ENCODE measurements at places on chromosomes 6 and 20.

- DNase-seq: no peak
Measured at GRCh38 chr6:21478883-21479539, 114.5 kb upstream of the SOX4 start.

DNA sequence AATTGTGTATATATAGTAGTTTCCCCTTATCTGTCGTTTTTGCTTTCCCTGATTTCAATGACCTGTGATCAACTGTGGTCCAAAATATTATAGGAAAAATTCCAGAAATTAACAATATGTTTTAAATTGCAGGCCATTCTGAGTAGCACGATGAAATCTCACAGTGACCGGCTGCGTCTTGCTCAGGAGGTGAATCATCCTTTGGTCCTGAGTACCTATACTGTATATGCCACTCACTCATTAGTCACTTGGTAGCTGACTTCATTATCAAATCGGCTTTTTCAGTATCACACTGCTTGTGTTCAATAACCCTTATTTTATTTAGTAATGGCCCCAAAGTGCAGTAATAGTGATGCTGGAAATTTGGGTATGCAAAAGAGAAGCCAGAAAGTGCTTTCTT is 728.3 kb upstream of the EYS start:
- DNase-seq: no peak

DNA sequence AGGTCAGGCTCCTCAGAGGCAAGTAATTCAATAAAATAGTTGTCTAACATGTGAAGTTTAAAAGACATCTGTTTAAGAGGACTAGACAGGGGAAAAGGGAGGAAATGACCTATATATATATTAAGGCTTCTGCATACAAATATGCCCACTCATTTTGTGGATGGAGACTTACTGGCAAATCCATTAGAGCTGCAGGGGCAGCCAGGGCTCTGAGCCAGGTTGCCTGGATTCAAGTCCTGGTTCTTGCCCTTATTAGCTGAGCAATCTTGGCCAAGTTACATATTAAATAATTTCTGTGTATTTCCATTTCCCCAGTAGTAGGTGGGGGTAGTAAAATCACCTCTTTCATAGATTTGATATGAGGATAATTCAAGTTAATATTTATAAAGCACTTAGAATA is 287.0 kb upstream of the RIMS1 start:
- no peak for DNase-seq

DNA sequence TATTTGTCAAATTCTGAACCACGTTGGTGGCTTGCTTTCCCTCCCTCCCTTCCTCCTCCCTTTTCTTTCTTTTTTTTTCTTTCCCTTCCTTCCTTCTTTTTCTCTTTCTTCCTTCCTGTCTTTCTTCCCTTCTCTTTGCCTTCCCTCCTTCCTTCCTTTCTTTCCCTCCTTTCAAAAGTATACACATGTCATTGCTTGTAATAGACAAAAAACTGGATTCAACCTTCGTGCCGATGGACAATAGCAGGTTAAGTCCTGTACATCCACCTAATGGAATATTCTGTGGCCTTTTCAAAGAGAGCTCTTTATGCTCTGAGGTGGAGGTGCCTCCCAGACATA is 72.2 kb downstream of the BANF2 start:
- no peak for DNase-seq

GRCh38 chr20:59820204-59821041 is 113.0 kb downstream of the SYCP2 start:
- no peak for DNase-seq

DNA sequence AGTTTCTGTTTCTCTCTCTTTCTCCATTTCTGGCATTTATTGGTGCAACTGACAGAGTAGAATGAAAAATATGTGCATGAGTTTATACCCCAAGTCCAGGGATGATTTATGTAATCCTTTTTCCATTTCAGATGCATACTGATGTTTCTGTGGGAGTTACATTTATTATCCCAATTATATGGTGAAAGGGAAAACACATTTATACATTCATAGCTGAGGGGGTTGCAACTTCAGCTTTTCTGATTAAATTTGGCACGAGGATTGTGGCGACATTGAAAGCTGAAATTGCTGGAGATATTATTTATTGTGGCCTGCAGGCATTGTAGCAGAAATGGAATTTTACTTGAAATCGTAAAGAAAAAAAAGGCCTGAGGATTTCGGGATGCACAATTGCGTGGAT is 31.5 kb upstream of the FNDC1 start:
- no peak for DNase-seq

- DNase-seq: no peak
Measured at GRCh38 chr6:80541181-80541580, 434.7 kb downstream of the BCKDHB start.

GRCh38 chr6:141252828-141253608 is 879.7 kb upstream of the GJE1 start:
- DNase-seq: no peak

DNA sequence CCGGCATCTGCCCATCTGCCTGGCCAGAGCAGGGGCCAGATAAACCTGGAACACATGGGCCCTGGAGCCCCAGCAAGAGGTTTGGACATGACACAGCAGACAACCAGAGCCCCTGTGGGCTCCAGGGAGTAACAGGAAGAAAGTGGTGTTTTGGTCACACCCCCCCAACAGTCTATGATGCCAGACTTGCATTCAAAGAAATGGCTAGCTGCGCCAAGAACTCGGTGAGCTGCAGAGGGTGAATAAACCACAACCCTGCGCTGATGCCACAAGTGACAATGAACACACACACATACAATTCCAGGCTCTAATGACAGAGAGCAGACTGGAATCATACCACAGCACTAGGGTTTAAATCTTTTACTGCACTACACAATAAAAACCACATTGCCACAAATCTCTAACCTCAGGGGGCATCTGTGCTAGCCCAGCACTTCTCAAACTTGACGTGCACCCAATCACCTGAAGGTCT is 34.0 kb downstream of the TRERF1 start:
- no peak for DNase-seq

DNA sequence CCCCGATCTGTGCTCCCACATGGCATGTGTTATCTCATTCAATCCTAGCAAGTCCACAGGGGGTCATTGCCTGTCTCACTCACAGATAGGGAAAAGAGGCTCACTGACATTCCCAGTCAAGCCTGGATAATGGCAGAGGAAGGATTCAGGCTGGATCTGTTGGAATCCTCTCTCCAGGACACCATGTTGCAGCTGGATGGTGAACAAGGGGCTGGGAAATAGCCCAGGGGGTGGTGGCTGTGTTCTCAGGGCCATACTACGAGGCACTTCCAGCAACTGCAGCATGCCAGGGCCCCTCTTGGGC is 5.0 kb upstream of the SPDEF start:
- no peak for DNase-seq

- no peak for DNase-seq
Measured at GRCh38 chr20:23087587-23088251, 1.6 kb upstream of the CD93 start.

Measured in stimulated activated CD4-positive, alpha-beta T cell treated with anti-CD3 and anti-CD28 coated beads, Interleukin-1b, Interleukin-23, amount 100 ng/mL, for 1 hour (primary cell).